ENCODE measurements at places on chromosomes 11 and 22.

GRCh38 chr11:82663535-82663934 lies 70.1 kb downstream of the FAM181B start:
- no peak for DNase-seq

DNA sequence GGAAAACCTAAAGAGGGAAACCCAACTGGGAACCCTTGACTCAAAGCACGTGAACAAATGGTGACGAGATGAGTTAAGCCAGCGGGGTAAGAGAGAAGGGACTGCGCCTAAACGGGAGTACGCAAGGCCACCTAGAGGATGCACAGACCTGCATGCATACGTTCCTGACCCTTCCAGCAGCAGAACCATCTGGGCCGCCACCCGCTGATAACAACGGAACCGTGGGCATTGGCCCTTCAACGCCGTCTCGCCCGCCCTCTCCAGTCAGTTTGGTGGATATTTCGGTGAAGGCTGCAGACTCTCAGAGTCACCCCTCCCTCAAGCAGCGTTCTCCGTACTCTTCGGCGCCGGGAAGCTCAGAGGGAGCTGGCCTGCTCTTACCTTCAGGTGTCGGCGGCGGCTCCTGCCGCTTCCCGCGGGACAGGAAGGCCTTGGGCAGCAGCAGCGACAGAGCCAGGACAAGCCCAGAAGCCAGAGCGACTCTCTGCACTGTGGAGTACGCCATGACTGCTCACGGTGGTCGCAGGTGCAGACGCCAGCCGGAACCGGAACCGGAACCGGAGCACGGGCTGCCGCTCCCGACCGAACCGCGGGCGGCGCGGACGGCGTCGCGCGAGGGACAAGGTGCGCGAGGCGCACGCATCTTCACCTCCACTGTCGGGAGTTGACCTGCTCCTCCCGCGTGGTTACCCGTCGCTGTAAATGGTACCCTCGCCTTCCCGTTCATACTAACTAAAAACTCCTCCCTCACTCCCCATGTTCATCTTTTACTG lies at the start of gene RIC3:
TSS of gene RIC3 (minus strand) at position 541 of the 773 bp plus-strand sequence. CDS start at position 505, 36 bp downstream.
- DNase-seq = peak; percentile 4

GRCh38 chr11:68215087-68215445 lies 2.0 kb upstream of the KMT5B start:
- DNase-seq = no peak

- no peak for DNase-seq
Measured at GRCh38 chr11:113322158-113322557, 7.8 kb downstream of the TTC12 start.

GRCh38 chr11:43845816-43846215 lies 34.8 kb upstream of the ALKBH3 start:
- DNase-seq = no peak

DNA sequence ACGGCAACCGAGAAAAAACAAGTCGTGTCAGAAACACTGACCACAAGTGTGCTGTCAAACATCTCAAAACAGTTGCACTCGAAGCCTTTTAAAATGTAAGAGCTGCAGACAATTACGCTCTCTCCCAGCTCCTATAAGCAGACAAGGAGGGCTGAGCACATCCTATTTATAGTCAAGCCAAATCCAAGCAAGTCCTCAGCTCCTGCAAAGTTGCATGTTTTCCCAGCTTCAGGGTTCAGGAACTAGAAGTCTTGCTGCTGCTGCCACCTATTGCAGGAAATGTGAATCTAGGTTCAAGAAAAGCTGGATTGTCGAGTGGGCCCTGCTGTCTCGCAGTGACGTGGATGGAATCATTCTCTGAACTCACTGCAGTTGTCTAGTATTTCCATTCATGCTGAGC lies 15.5 kb downstream of the EFCAB6 start:
- DNase-seq = no peak

DNA sequence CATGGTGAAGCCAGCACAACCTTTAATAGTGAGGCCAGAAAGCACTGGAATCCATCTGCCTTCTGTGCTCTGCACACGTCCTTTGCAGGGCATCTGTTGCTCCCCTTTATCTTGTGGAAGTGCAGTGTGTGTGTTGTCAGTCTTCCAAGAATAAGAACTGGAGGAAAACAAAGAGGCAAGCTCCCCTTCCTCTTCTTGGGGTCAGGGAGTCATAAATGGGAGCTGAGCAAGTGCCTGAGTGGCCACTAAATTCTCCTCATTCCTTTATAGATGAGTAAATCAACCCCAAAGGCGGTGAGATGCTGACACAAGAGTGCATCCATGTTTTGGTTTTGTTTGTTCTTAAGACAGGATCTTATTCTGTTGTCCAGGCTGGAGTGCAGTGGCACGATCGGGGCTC lies 38.3 kb downstream of the WT1 start:
- no peak for DNase-seq

- DNase-seq = no peak
Measured at GRCh38 chr11:9657531-9657930, 6.3 kb upstream of the SWAP70 start.

DNA sequence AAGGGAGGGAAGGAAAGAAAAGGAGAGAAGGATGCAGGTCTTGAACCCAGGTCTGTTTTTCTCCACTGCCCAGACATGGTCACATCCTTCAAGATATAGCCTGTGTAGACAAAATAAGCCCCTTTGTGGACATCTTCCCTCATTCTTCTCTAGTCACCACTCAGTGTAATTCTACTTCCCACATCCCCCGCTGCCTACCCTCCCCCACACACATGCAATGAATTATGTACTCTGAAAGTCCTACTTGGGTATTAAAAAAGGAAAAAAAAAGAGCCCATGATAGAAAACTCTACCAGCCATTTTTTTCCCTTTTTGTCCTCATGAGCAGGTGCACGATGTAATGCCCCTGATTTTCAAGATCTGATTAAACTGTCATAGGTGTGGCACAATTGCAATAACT lies 346.0 kb downstream of the MN1 start:
- DNase-seq = no peak

GRCh38 chr11:69935941-69936505 lies 116.8 kb upstream of the FGF3 start:
- DNase-seq = no peak

GRCh38 chr11:1130276-1131032 lies 27.3 kb upstream of the MUC5AC start:
- no peak for DNase-seq

DNA sequence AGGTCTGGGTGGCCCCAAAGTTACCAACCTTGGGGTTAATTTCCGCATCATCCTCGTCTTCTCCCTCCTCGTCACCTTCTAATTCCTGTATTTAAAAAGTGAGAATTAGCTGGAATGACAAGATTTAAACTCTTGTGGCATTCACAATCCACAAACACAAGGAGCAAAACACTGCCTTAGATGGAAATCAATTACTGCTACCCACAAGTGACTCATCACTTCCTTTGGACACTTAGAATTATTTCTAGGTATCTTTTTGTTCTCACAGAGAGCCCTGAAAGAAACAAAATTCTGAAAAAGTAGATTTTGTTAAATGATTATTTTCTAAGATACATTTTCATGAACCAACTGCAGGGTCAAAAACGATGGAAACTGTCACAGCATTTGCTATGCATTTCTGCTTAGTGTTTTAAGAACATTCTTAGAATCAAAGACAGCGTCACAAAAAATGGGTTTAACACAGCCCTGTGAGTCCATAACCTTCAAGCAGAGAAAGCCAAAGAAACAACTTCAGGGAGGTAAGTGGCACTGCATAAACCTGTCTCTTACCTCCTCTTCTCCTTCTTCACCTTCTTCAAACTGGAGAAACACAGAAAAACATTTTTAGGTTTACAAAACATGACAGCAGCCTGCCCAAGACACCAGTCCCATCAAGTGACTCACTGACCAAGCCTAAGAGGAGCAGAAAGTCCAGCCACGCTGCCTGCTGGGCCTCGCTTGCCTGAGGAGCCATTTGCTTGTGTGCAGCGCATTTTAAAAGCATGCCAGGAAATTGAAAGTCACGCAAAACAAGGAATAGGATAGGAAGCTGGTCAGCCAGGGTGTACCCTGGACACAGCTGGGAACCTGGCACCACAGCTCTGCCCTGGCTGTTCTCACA lies 22.3 kb upstream of the PHLDA2 start:
- DNase-seq = no peak

Data from C1 segment of cervical spinal cord (tissue), 14 donors.